ENCODE measurements at places on chromosomes 3 and 15. TPM values are rescaled to one million over a fixed set of nuclear protein-coding genes. Genes with fewer than 3 reads are reported as not detected.

EPHB3 gene
- 1.6 TPM for total RNA-seq

GRCh38 chr15:55247766-55248427 lies 41.7 kb downstream of the RAB27A start:
- DNase-seq: peak; percentile 31

DNA sequence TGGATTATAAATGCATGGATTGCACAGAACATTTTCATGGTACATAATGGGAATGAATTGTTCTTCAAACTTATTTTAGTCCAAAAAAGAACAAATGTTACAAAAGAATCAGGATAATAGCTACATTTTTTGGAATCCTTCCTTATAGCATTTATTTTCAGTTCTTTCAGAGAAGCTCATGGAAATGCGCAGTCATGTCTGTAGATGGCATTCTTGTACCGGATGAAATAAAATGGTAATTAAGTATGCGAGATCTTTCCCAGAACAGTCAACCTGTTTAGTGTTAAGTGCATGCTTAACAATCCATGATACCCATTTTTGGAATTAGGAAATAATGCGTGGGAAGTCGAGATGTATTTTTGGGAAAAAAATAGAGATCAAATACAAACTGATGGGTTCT lies 38.2 kb upstream of the GOLGA8B start:
- no peak for DNase-seq

DNA sequence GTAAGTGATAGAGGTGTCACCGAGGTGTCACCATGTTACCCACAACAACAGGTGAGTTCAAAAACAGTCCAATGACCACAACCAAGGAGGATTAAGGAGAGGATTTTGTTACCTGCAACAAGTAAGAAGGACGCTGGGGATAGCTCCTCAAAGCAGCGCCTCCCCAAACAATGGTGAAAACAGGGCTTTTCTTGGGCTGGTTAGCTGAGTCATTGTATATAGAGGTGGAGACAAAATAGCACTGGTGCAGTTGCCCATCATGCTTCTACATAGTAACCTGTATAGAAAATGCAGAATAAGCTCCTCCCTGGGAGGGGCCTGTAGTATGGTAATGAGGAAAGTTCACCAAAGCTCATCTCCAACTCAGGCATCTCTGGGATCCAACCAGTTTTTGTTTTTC lies 116.9 kb upstream of the EIF1B start:
- DNase-seq: no peak

GRCh38 chr15:76175442-76175841 lies 115.7 kb downstream of the TMEM266 start:
- no peak for DNase-seq
